Stimulated activated CD4-positive, alpha-beta T cell treated with anti-CD3 and anti-CD28 coated beads, Interleukin-4, amount 100 ng/mL, for 48 hours (primary cell): ENCODE measurements at places on chromosomes 6 and 20.

DNA sequence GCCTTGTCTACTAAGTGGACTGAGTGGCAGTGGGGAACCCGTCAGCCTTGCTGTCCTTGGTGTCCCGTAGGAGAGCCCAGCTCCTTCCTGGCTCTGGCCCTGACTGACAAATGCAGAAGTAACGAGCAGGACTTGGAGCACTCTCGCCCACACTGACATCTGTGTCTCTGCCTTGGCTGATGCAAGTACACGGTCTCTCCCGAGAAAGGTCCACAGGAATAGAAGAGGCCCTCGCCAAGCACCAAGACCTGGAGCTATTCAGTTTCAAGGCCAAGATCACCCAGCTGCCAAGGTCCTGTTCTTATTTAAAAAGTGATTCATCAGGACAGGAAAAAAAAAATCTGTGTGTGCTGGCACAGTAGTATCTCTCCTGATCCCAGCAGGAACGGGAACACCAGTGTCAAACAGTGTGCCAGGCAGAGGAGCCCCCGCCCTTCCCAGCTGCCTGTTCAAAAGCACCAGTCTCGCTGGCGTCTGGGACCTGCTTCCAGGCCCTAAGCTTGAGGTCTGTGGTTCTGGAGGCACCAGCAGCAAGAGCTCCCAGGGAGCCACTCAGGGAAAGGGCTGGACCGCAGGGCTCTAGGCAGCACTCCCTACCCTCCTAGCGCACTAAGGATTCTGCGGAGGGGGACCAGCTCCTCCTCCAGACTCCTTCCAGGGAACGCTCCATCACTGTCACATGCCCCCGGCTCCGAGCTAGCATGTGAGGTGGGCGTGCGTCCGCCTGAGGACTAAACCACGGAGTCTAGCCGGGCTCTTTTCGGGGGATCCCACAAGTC lies 376.9 kb downstream of the RNGTT start:
- DNase-seq = no peak

- DNase-seq = no peak
Measured at GRCh38 chr6:154617175-154617574, 106.7 kb upstream of the CNKSR3 start.

DNA sequence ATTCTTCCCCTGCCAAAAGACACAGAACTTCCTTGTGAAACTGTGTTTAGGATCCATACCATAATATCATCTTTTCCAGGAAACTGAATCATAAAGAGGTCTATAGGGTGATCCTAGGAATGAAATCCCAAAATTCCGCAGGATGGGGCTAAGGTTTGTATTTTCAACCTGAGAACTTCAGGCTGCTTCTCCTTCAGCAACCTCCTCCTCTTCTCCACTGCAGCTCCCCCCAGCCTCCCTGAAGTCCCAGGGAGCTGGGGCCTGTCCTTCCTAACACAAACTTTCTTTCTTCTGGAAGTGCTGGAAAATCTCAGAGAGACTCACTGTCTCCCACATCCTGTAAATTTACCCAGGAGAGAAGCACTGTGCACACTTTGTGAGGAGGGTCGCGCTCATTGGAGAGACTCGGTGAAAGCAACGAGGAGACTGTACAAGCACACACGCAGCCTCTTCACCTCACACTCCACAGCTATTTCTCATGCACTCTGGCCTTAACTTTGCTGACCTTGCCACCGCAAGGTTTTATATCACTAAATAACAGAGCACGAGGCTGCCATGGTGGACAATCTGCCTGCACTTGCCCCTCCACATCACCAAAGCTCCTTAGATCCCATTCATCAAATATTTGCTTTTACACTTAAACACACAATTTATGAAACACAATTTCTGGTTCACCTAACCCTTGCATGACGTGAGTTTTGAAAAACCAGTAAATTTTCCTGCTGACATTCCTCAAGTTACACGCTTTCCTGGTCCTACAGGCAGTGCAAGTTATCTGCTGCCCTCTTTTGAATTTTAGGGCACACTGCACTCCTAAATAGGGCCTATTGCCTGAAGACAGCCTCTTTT lies 14.3 kb downstream of the ID4 start:
- DNase-seq = no peak

- DNase-seq = no peak
Measured at GRCh38 chr20:49759266-49759950, 45.7 kb upstream of the B4GALT5 start.

DNA sequence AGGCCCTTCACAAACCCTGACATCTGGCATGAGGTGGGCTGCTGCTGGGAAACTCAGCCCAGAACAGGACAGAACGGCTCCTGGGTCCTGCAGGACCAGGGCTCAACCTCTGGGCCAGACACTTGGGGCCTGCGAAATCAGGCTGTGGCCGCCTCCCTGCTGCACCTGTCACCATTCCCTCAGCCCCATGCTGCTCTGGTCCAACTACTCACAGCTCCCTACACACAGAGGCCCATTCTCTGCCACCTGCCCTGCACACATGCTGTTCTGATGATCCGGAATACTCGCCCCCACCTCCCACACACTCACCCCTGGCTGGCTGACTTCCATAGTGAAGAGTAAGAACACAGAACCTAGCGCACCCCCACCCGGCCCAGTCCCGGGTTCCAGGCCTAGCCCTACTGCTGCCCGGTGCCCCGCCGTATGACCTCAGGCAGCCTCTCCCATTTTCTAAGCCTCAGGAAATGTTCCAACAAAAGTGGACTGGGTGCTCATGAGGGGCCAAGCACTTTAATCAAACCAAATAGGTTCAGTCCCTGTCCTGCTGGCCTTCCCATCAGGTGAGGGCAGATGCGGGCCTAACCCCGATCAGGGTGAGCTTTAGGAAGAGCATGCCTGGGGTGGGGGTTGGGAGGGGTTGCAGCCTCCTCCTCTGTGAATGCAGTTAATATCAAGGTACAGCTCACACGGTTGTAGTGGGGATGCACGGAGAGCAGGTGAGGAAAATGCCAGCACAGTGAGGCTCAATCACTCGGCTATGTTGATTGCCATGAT lies 3.9 kb downstream of the PEDS1 start:
- no peak for DNase-seq

DNA sequence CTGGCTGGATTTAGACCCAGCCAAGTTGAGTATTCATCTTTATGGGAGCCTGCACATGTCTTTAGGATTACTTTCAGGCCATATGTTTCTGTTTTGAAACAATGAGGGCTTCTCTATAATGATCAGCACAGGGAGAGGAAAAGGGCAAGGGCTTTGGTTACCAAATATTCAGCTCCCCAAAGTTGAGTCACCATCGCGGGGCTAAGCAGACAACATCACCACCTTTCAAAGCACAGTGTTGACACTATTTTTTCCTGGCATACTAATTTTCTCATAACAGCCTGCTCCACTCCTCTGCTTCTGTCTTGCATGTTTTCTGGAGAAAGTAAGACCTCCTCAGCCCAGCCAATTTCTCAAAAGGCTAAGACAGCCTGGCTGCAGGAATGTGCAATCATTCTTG lies 4.9 kb downstream of the SCML4 start:
- DNase-seq = no peak
